Stimulated activated CD8-positive, alpha-beta memory T cell treated with anti-CD3 and anti-CD28 coated beads, Interleukin-7, amount 100 ng/mL, for 1 hour (primary cell): ENCODE measurements at places on chromosomes 13 and 19.

- DNase-seq, result no peak
These were observed 148.9 kb downstream of the USP12 start for GRCh38 chr13:27022571-27023311.

DNA sequence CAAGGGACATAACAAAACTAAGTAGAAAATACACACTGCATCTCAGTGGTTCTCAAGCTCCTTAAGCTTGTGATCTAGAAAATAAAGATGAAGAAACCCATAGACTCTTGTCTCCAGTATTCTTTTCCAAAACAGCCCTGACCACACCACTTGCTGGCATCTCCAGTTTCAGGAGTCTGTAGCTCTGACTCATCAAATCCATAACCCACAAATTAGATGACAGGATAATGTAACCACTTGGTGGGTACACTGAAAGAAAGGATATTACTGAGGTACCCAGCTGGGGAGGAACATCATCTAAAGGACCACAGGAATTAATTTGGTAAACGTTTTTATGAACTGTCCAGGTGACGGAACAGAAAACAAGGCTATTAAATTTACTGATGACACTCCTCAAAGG, 214.7 kb downstream of the VWA8 start:
- no peak for DNase-seq

DNA sequence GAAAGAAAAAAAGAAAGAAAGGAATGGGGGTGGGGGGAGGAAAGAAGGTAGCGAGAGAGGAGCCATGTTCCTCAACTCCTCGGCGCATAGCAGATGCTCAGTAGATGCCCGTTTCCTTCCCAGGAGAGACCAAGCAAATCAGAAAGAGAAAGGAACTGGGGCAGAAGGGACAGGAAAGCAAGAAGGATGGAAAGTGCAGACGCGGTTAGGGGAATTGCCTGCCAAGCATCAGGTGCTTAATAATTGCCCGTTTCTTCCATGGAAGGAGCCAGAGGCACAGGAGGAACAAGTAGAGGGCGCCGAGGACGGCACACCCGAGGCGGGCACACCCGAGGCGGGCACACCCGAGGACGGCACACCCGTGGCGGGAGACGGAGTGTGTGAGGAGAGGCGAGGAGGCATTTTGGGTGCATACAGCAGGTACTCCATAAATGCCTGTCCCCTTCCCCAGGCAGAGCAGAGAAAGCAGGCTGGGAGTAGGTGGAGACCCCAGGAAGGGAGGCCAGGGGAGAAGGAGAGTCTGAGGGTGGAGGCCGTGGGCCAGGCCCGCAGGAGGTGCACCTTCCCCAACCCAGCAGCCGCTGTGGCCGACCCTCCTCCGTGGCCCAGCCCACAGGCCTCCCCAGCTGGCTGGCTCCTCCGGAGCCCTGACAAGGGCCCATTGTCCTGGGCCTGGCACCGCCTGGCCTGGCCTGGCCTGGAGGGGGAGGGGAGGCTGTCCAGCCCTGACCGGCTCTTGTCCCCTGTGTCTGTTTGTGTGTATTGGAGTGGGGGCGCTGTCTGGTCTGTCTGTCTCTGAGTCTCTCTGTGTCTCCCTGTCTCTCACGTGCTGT, 14.6 kb downstream of the JOSD2 start:
- DNase-seq, result no peak

GRCh38 chr19:37572203-37572602, 22.4 kb downstream of the ZNF571 start:
- no peak for DNase-seq

GRCh38 chr19:33508941-33509614, 12.5 kb downstream of the PEPD start:
- DNase-seq, result no peak

DNA sequence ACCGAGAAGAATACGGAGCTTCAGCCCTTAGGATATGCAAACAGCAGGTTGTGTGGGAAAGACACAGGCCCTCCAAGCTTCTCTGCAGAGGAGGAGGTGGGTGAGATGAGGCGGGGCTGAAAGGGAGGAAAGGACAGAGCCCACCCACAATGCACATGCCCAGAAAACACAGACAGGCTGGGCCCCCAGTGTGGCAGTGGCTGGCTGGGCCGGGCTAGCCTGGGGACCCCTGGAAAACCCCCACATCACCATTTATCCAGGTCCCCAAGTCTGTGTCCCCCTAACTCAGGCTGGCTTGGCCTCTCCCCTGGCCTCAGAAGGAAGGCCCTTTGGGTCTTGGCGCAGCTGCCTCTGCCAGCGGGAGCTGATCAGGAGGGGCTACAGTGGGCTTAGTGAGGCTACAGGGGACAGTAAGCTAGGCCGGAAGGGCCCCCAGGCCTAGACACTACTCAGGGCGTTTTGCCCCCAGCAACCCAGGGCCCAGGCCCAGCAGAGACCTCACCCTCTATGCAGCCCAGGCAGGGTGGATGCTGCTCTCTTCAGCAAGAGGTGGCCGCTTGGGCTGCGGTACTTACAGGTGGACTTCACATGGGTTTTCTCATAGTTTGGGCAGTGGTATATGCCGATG, 119.5 kb downstream of the TUBA3C start:
- DNase-seq, result no peak

- no peak for DNase-seq
These were observed 56.8 kb downstream of the TNFSF13B start for GRCh38 chr13:108326309-108326708.

DNA sequence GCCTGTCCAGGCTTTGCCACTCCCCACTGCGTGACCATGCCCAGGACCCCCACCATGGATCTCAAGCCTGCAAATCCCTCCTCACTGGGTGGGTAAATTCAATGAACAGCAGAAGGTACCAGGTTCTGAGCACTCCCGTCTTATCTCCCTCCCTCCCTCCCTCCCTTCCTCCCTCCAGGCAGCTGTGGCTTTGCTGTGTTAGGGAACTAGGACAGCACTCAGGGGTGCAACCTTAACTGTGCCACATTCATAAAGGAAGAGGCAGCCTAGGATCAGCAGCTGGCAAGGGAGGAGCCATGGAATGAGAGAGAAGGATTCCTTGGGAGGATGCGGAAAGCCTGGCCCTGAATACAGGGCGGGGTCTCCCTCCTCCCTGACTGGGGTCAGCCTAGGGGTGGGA, 5.6 kb downstream of the CEACAM4 start:
- DNase-seq, result no peak

DNA sequence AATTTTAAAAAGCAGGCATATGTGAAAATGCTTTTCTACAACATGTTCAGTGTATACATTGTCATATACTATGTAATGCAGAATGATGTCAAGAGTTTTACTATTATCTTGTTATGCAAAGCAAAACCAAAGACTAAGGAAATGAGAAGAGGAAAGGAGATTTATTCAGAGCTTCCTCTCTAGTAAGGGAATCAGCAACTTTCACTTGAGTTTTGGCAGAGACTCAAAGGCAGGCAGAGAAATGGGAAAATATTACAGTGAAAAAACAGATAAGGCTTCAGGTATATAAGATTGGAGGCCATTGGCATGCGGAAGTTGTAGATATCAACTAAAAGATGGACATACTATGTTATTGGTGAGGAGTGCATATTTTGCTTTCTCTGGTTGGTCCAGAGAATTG, 512.0 kb upstream of the PCDH20 start:
- DNase-seq, result no peak

GRCh38 chr19:38729653-38730469, 14.4 kb downstream of the CAPN12 start:
- DNase-seq, result peak; percentile 61

GRCh38 chr19:28333909-28334308, 879.0 kb downstream of the UQCRFS1 start:
- no peak for DNase-seq

DNA sequence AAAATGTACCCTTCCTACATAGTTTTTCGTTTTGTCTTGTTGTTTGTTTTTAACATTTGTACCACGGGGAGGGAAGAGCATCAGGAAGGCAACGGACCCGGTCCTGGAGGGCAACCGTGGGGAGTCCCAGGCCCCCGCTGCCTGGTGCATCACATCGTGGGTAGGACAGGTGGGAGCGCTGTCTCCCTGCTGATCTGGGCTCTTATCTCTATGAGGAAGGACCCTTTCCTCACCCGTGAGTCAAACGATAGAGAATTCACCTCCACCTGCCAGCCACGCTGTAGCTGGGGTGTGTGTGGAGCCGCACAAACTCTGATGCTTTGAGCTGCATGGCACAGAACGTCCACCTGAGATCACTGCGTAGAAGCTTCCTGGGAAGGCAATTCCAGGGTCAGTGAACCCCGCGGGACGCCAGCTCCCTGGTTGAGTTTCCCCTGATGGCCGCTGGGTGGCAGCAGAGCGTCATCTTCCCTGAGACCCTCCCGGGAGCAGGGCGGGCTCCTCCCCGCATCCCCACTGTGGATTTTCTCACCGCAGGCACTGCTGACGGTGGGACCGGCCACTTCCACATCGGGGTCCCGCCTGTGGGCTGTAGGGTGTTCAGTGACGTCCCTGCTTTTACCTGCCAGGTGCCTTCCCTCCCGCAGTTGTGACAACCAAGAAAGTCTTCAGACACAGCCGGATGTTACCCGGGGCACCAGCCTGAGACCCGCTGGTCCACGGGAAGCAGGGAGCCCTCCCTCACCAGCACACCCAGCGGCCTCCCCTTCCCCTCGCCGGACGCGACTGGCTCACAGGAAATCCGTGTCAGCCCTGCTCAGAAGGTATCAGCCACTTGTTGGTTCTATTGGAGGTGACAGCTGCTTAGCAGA, 54.7 kb downstream of the ZNF787 start:
- peak; percentile 38 for DNase-seq

DNA sequence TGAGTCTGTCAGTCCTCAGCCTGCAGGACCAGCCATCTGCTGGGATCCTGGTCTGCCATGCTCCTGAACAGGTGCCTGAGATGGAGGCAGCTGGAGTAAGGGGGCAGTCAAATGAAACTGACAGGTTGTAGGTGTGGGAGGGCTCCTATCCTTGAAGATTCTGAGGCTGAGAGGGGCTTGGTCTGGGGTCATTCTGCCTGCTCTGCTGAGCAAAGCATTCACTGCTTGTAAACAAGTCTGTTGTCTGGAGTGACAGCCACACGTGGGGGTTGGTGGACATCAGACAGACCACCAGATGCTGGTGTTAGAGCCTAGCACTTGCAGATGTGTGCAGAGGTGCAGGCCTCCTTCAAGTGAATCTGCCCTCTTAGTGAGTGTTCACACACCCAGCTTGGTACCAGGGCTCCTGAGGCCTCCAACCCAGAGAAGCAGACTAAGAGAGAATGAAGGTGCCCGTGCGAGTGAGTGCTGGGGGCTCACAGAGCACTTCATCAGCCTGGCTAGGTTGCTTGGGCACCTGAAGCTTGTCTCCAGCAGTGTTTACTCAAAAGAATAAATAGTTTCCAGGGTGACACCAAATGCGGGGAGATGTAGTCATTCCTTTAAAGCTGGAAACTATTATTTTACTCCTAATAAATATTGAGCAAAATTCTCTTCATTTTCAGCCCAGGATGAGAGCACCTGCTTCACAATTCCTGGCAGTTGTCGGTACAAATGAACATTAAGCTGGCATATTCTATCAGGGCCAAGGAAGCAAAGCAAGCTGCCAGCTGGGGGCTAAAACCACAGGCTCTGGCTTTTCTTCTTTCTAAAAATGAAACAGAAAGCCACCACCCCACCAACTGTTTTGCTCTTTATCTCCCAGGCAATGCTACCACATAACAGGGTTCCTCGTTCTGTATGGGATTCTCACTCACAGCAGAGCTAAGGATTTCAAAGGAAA, 82.3 kb downstream of the RNASEH2B start:
- DNase-seq, result no peak

- DNase-seq, result no peak
These were observed 155.9 kb upstream of the KLF12 start for GRCh38 chr13:74289861-74290773.

- DNase-seq, result no peak
These were observed 3.1 kb upstream of the TSHZ3 start for GRCh38 chr19:31352296-31352781.

DNA sequence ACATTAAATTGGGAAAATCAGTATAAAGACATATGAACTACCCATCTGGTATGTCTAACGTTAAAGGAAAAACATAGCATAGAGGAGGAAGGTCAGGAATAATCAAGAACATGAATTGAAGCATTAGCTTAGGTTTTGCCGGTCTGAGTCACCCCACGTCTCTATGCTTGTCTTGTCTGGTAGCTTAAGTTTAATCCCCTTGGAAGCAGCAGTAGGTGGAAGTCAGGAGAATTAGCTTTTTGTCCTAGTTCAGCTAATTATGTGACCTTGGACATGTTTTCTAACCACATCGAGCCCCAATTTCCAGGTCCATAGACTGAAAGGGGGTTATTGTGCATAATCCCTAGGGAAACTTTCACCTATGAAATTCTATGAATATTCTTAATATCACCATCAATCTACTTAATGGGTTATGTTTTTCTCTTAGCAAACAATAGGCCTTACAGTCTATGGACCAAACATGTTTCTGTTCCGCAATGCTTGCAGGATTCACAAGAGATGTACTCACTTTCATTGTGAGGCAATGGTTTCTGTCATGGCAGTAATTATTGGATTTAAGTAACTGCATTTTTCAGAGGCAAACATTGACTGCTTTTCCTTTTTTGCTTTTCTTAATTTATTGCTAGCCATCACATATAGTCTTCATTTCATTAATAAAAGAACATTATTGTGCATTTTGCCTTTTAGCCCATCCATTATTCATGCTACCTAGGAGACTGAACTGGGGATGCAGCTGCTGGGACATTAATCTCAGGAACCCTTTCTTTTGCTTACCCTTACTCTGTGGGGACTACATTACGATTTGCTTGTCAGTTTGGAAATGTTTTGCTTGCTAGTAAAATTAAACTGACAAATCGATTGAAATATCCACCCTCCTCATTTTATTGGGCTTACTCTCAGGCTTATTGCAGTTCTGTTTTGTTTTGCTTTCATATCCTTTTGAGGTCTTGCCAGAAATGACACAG, 304.8 kb upstream of the MAB21L1 start:
- DNase-seq, result no peak

DNA sequence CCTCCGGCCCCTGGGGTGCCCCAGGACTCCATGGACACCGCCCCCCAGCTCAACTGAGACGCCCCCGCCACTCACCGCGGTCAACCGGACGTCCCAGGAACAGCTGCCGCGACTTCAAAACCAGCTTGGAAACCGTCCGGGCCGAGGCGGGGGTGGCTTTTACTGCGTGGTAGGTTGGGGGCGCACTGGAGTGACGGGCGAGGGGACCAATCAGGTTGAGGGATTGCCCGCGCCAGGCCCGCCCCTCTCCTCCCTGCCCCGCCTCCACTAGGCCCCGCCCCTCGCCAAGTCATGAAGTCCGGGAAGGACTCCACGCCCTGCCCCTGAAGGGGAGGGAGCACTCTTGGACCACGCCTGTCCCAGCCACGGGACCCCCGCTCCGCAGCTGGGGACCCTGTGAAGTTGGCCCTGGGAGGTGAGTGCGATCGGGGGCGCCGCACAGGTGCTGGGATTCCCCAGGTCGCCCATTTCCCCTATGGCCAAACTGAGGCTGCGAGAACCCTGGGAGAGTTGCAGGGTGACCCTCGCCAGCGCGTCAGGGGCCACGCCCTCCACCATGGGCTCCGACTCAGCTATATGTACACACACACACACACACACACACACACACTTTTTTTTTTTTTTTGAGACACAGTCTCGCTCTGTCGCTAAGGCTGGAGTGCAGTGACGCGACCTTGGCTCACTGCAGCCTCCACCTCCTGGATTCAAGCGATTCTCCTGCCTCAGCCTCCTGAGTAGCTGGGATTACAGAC, at the start of gene PLIN3:
PLIN3 (minus strand) TSS at position 134 of the 752 bp plus-strand sequence. CDS start 6,273 bp downstream, outside the sequence.
- DNase-seq, result peak; percentile 84
